ENCODE measurements at places on chromosomes 4 and X. TPM values are rescaled to one million over a fixed set of nuclear protein-coding genes. Genes with fewer than 3 reads are reported as not detected.
A peak's percentile ranks its signal among the peaks of the same experiment; 100 is the strongest.

DNA sequence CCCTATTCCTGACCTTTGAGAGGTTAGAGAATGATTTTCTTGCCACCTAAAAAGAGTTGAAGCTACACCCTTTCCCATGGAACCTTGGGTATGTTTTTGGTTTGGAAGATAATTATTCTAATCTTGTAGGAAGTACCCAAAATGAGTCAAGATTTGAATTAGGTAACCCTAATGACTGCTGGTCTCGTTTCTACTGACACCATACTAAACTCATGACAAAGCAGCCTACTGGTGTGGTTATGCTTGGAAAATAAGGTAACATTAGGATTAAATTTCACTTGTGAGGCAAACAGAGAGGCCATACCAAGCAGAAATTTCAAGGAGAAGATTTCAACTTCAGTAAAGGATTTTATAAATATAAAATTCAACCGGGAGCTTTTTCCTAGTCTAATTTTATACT, 107.9 kb downstream of the FBXW7 start:
- H3K27me3 ChIP-seq, result no peaks in the 10 kb centered on the region
- H3K27ac ChIP-seq, result no peak overlapping the region
- H3K36me3 ChIP-seq, result peaks cover 3% of the 10 kb centered on the region

DNA sequence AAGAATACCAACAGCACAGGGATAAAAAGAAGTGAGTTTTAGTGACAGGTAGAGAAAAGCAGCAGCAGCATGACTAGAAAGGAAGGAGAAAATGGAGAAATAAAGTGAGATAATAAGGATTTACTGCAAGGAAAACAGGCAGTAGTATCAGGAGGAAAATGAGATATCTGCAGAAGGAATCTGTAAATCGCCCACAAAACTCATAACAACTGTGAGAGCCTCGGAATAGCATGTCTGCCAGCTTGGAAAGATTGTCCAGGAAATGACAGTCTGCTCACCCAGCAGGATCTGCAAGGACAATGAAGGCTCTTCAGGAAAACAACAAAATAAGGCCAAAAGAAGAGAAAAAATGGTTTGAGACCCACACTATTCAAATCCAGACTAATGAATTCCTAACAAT, 47.4 kb downstream of the CXXC4 start:
- H3K27me3 ChIP-seq, result no peaks in the 10 kb centered on the region
- H3K4me3 ChIP-seq, result no peak overlapping the region
- no peak overlapping the region for H3K27ac ChIP-seq
- DNase-seq, result no peak
- no peaks in the 10 kb centered on the region for H3K36me3 ChIP-seq

DNA sequence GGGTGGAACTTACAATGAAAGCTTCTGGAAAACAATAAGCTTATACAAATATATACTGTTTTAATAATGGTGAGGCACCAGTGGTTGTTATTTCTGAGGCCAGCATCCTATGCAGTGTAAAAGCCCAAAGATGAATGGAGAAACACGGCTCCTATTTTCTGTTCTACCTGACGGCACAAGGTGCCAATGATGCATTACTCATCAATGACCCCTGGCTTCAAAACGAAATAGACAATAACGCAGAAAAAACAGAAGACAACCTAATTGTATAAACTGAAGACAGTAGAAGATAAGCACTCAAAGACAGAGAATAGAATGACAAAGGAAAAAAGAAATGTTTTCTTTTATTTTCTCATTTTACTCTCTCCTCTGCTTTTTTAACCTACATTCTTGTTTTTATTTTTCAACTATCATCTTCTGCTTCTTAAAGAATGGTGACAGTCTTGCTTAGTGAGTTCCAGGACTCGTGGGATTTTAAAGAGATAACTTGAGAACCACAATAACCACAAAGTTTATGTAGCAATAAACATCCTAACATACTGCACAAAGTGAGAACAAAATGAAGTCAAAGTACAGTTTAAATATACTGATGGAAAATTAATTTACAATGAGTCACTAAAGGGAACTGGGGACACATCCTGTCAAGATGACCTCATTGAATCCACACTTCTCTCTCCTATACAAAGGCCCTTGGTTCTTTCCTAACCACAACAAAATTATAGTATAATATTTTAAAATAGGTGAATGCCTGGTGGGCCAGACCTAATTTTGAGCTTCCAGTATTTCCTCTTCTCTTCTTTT, 169.8 kb downstream of the BTC start:
- no peak overlapping the region for H3K4me3 ChIP-seq
- H3K27ac ChIP-seq, result no peak overlapping the region
- no peaks in the 10 kb centered on the region for H3K36me3 ChIP-seq
- no peaks in the 10 kb centered on the region for H3K27me3 ChIP-seq

- no peak overlapping the region for H3K27ac ChIP-seq
- no peak for DNase-seq
Observed at GRCh38 chr4:4948370-4948769, 70.9 kb downstream of the CYTL1 start.

GRCh38 chrX:109911046-109911445, 91.9 kb upstream of the TMEM164 start:
- no peaks in the 10 kb centered on the region for H3K36me3 ChIP-seq
- H3K4me1 ChIP-seq, result no peaks in the 10 kb centered on the region
- H3K27me3 ChIP-seq, result no peaks in the 10 kb centered on the region
- DNase-seq, result no peak
- H3K27ac ChIP-seq, result no peak overlapping the region

GRCh38 chr4:174365018-174365587, 81.4 kb downstream of the CEP44 start:
- DNase-seq, result peak; percentile 22
- no peaks in the 10 kb centered on the region for H3K27me3 ChIP-seq
- no peak overlapping the region for H3K27ac ChIP-seq

GRCh38 chrX:139930916-139931645, 1.8 kb downstream of the ATP11C start:
- H3K36me3 ChIP-seq, result no peaks in the 10 kb centered on the region
- H3K4me1 ChIP-seq, result peaks cover 7% of the 10 kb centered on the region
- no peaks in the 10 kb centered on the region for H3K27me3 ChIP-seq
- H3K27ac ChIP-seq, result no peak overlapping the region

- H3K36me3 ChIP-seq, result no peaks in the 10 kb centered on the region
- H3K4me1 ChIP-seq, result no peaks in the 10 kb centered on the region
- no peak for DNase-seq
- no peaks in the 10 kb centered on the region for H3K27me3 ChIP-seq
- H3K4me3 ChIP-seq, result no peak overlapping the region
Observed at GRCh38 chr4:18686338-18687037, 664.9 kb upstream of the LCORL start.

GRCh38 chrX:13808865-13809264, 8.0 kb downstream of the GPM6B start:
- DNase-seq, result no peak
- H3K36me3 ChIP-seq, result no peaks in the 10 kb centered on the region
- no peaks in the 10 kb centered on the region for H3K4me1 ChIP-seq
- no peak overlapping the region for H3K27ac ChIP-seq
- H3K27me3 ChIP-seq, result no peaks in the 10 kb centered on the region
- H3K4me3 ChIP-seq, result no peak overlapping the region

- H3K4me3 ChIP-seq, result no peak overlapping the region
- H3K36me3 ChIP-seq, result no peaks in the 10 kb centered on the region
- DNase-seq, result no peak
- peaks cover 7% of the 10 kb centered on the region for H3K4me1 ChIP-seq
- H3K27me3 ChIP-seq, result peaks cover 3% of the 10 kb centered on the region
Observed at GRCh38 chr4:7206911-7207567, 14.7 kb downstream of the SORCS2 start.

DNA sequence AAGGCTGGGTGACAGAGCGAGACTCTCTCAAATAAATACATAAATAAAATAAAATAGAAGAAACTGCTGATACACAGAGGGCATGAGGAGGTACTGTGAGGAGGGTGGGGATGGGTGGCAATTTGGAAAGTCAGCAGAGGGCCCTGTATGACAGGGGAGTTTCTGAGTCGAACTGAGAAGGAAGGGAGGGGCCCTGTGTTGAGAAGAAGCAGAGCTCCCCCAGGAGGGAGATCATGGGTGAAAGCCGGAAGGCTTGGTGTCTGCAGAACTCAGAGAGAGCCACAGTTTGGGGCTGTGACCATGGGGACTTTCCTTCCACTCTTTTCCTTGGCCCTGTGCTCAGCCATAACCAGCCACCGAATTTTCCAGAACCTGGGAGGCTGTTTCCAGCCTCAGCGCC, 24.8 kb upstream of the AFAP1 start:
- no peak overlapping the region for H3K4me3 ChIP-seq
- no peak for DNase-seq
- no peaks in the 10 kb centered on the region for H3K27me3 ChIP-seq
- no peaks in the 10 kb centered on the region for H3K36me3 ChIP-seq
- no peaks in the 10 kb centered on the region for H3K4me1 ChIP-seq

Gene ZNF732
- total RNA-seq, result 0.42 TPM

Gene SMIM10
- total RNA-seq, result 1.3 TPM

Gene CLDN34
- 0.05 TPM for total RNA-seq

Gene C4orf36
- total RNA-seq, result 0.42 TPM

Gene KCNE5
- total RNA-seq, result 10.3 TPM

Gene SSX2B
- total RNA-seq, result not detected

Gene C4orf50
- 0.66 TPM for total RNA-seq

Gene CT45A5
- not detected for total RNA-seq

Gene BMP3
- 0.09 TPM for total RNA-seq

Gene FMR1NB
- 0.05 TPM for total RNA-seq
